A172 (cell line): ENCODE measurements at places on chromosomes 5 and 9.

GRCh38 chr5:434443-435146, 8.4 kb upstream of the EXOC3 start:
- DNase-seq = no peak

DNA sequence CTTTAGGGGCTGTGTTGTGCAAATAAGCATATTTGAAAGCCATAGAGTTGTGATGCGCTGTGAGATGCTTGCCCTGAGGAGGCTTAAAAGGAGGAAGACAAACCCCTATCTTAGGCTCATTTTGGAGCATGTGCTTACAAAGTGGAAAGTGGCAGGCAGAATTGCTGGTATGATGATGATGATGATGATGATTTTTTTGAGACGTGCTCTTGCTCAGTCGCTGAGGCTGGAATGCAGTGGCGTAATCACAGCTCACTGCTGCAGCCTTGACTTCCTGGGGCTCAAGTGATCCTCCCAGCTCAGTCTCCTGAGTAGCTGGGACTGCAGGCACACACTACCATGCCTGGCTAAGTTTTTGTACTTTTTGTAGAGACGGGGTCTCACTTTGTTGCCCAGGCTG, 1.7 kb downstream of the CNOT8 start:
- DNase-seq = peak; percentile 54

GRCh38 chr5:115898656-115899055, 56.9 kb downstream of the AP3S1 start:
- DNase-seq = peak; percentile 65

DNA sequence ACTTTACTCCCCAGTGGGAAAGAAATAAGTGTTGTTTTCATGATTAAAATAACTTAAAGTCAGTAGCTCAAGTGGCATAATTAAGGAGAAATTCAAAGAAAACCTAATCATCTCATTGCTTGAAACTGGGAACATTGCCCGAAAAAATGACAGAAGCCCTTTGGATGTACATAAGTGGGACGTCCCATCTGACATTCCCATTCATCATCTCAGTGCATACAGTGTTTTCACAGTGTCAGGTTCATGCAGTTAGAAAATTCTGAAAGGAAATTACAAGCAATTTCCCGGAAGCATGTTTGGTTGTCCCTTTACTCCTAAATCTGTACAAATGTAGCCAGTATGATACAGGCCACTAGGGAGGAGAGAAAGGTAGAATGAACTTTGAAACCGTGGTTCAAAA, 95.6 kb downstream of the ADAMTS16 start:
- no peak for DNase-seq

DNA sequence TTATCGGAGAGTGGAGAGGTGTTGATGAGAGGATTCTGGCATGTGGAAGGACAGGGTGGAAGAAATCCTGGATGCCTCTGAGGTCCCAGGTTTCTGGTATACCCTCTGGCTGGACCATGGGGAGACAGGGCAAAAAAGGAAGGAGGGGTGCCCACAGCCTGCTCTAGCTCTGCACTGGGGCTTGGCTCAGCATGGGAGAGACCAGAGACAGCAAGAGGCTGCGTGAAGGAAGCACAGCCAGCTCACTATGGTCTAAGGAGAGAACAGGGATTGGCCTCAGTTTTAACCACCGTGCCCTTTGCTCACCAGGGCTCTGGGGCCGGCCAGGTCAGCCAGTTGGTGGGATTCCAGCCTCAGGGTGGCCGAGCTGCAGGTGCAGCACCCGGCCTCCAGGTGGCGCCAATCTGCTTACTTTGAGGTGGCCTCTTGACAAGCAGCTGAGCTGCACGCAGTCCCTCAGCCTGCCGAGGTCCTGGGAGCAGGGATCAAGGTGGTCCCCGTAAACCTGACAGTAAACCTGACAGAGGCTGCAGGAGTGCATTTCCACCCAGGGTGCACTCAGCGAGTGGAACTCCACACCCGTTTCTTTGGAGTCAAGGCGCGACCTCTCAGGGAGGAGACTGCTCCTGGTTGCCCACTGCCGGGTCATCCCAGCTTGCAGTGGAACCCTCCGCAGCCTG, 25.0 kb upstream of the SPTLC1 start:
- DNase-seq = peak; percentile 59

- DNase-seq = peak; percentile 85
These were observed 39.9 kb downstream of the MOCS2 start for GRCh38 chr5:53069626-53070025.

GRCh38 chr5:39762761-39763160, 338.0 kb upstream of the DAB2 start:
- DNase-seq = no peak

DNA sequence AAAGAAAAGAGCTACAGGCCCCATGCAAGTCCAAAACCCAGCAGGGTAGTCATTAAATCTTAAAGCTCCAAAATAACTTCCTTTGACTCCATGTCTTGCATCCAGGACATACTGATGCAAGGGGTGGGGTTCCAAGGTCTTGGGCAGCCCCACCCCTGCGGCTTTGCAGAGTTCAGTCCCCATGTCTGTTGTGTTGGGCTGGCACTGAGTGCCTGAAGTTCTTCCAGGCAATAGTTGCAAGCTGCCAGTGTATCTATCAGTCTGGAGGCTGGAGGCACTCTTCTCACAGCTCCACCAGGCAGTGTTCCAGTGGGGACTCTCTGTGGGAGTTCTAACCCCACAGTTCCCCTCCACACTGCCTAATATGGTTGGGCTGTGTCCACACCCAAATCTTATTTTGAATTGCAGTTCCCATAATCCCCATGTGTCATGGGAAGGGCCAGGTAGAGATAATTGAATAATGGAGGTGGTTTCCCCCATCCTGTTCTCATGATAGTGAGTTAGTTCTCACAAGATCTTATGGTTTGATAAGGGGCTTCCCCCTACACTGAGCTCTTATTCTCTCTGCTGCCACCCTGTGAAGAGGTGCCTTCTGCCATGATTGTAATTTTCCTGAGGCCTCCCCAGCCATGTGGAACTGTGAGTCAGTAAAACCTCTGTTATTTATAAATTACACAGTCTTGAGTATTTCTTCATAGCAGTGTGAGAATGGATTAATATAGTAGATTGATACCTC, 237.5 kb upstream of the ADRA1B start:
- no peak for DNase-seq

GRCh38 chr5:43429706-43430105, 17.5 kb upstream of the CCL28 start:
- DNase-seq = no peak

DNA sequence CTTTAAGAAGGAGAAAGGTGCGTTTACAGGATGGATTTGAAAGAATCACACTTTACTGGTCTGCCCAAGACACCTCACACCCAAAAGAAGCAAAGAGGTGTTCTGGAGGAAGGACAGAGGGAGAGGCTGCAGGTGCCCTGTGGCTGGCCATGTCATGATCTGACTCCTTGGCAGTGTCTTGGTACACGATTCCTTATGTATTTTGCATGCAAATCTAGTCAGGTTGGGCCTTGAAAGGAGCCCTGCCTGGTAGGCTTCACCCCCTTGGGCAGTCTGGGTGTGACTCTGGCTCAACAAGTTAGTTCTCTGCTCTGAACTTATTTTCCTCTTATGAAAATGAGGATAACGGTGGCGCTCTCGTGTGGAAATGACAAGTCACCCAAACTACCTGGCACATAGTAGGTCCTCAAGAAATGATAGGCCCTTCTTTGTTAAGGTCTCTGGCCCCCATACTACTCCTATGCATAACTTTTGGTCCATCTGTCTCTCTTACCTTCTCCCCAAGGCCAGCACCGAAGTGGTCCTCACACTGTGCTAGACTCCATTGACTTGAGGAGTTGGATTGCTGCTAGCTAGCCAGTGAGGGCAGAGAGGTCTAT, 212.5 kb downstream of the SEMA6A start:
- no peak for DNase-seq

DNA sequence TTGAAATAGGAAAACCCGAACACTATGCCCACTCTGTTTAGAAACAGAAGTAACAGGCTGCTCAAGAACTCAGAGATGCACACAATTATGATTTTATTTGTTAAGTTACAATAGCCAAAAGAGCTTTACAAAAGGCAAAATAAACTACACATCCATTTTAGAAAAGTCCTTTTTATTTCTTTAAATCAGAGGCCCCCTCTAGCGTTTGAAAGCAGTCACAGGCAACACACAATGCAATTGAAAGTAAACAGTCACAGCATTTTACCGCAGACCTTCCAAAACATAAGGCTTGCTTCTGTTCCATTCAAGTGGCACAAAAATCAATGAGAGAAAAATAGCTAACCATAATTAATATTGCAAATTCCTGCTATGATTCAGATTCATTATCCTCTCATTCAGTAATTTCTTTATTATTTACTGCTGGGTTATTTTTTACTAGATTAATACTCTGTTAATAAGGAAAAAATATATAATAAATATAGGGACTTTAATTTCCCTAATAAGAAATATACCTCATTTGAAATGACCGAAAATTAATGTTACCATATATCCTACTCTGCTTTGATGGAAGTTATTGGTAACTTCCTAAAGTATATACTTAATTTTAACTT, 78.3 kb downstream of the CEP120 start:
- DNase-seq = peak; percentile 3

DNA sequence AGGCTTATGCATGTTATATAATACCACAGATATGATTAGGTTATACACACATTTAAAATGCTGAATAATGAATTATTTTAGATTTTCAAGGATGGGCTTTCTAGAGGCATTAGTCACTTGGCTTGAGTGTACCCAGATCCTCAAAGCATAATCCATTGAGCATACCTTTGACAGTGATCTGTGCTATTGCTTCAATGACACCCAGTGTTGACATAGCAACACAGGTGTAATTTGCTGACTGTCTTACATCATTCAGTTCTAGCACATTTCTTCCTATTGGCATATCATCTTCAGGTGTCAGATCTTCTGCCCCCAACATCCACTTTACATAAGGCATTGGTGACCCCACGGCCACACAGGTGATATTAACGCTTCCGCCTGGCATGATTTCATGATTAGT, 721.5 kb upstream of the DMAC1 start:
- no peak for DNase-seq

DNA sequence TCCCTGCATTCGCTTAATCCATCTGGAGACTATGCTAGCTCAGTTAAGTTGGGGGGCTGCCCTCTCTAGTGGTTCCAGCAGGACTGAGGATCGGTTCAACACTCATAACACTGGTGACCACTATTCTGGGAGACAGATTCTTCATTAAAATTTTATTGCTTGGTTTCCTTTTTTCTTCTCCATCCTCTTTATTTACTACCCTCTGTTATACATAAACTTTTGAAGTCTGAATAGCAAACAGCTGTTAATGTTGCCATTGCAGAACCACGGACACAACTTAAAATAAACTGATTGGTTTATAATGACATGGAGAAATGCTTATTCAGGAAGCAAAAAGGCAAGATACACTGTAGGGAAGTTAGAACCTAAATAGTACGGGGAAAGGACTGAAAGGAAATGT, 22.1 kb downstream of the IQGAP2 start:
- DNase-seq = no peak

DNA sequence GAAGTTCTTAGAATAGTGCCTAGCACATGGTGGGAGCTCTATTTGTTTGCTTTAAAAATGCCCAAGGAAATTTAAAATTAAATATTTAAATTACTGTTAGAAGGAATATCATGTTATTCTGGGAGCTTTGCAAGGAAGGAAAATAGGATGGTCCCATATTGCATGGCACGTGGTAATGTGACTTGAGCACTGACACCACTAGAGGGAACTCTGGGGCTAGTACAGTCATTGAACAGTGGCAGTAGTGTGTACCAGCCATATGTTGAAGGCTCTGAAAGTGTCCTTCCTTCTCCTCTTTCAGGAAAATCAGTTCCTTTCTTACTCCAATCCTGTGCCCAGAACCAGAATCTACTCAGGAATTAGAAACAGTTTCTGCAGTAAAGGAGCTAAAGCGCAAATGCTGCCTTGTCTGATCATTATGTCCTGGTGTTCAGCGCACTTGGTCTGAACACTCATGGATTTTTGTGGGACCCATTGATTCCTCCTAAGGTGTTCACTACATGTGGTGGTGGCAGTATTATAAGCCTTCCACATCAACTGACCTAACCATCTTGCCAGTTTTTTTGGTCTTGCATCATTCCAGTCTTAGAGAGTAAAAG, 54.1 kb downstream of the GDA start:
- DNase-seq = peak; percentile 38

DNA sequence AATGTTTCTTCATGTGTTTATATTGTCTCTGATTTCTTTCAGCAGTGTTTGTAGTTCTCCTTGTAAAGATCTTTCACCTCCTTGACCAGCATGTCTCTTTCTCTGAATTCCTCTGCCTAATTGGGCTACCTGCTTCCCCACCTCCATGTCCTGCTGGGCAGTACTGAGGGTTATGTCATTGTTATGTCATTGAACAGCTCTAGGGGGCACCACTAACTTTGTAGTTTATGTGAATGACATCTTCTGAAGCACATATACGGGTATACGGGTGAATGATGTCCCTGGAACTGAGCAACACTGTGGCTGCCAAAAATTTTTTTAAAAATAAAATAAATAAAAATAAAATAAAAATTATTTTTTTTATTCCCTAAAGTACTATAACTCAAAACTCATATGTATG, 16.9 kb upstream of the SNCAIP start:
- no peak for DNase-seq

GRCh38 chr5:57692582-57693487, 210.2 kb upstream of the ACTBL2 start:
- DNase-seq = peak; percentile 98

- no peak for DNase-seq
These were observed 335.3 kb upstream of the ADAMTSL1 start for GRCh38 chr9:18138656-18139055.

GRCh38 chr5:153432583-153432982, 57.9 kb upstream of the GRIA1 start:
- no peak for DNase-seq

DNA sequence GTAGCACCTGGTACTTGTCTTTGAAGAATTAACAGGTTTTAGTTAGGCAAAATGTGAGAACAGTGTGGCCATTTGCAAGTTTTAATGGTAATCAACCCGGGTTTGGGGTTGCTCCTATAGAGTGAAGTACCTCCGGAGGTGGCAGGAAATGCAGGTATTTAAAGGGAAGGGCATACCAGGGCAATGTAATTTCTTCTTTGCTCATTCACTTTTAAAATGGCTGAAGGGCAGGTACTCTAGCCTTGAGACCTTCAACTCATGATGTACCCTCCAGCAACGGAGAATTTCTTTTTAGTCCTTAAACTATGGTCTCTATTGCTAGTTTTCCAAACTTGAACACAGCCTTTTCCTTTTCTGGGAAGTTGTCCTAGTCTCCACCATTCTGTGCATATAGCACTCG, 1.3 kb upstream of the HSPA4 start:
- no peak for DNase-seq

- DNase-seq = no peak
These were observed 7.7 kb downstream of the RASGEF1C start for GRCh38 chr5:180201051-180201987.
